ENCODE measurements at places on chromosomes 3 and 15.
A peak's percentile ranks its signal among the peaks of the same experiment; 100 is the strongest.

DNA sequence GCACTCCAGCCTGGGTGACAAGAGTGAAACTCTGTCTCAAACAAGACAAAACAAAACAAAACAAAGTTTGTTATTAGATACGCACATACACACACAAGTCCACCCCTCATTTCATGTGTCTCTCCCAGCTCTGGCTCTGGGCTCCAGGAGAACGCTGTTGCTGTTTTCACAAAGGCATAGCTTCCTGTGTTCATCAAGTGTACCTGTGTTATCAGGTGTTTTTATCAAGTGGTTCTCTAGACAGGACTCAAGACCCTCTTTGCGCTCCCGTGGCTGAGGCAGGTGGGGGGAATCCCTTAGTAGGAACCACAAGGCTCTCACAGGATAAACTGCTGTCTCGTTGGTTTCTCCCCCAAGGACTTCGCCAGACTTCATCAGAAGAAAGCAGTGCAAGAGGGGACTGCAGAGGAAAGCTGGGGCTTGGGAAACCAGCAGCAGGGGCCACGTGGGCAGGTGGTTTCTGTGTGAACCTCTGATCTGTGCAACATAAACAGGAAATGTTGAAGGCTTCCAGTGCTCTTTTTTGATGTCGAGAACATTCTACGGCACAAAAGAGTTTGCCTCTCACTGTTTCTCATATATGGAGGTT is 6.9 kb upstream of the PPP1R2 start:
- H3K4me3 ChIP-seq = no peak overlapping the region
- no peaks in the 10 kb centered on the region for H3K36me3 ChIP-seq
- no peak for DNase-seq
- peaks cover 14% of the 10 kb centered on the region for H3K4me1 ChIP-seq
- H3K27ac ChIP-seq = no peak overlapping the region
- H3K27me3 ChIP-seq = no peaks in the 10 kb centered on the region

DNA sequence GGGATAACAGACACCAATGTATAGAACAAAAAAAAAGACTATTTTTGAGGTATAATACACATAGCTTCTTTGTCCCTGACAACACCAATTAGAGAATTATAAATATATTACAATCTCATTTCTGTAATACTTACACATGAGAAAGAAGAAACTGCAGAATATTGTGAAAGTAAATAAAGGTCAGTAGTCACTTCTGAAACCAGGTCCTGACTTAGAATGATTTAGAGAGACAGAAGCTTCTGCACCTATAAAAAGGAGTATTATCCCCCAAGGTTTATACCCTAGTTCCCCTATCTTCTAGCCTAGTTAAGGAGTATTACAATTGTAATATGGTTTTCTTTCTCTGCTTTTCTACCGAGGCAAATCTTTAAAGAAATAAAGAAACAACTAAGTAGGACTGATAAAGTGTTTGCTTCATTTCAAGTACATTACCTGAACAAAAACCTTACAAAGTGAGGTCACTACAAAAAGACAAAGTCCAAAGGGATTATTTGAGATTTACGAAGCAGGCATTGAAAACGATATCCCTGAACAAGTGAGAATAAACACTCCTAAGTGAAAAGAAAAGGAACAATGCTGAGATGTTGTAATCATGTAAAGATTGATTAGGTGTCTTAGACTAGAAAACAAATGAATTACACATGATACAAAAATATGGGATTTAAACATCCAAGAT is 103.0 kb downstream of the GBE1 start:
- DNase-seq = no peak
- H3K27ac ChIP-seq = no peak overlapping the region

DNA sequence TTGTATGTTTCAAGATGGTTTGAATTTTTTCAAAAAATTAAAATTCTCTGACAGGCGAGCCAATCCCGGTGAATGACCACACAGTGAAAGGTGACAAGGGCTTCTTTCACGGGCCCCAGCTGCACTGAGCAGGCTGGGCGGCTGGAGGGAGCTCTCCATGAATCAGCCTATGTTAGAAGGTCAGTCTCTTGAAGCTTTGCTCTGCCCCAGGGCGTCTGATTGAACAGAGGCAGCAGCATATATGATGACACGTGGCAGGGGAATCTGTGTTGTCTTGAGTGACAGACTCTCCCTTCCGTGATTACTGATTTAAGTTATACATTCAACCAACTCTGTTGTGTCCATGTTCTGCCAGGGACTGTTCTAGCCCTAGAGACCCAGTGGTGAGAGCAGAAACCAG is 51.5 kb downstream of the ISG20 start:
- H3K4me1 ChIP-seq = no peaks in the 10 kb centered on the region
- H3K4me3 ChIP-seq = no peak overlapping the region
- no peak for DNase-seq
- no peak overlapping the region for H3K27ac ChIP-seq
- no peaks in the 10 kb centered on the region for H3K36me3 ChIP-seq

GRCh38 chr3:46293991-46294833 is 52.0 kb downstream of the CCR3 start:
- no peaks in the 10 kb centered on the region for H3K27me3 ChIP-seq
- no peaks in the 10 kb centered on the region for H3K4me1 ChIP-seq
- H3K27ac ChIP-seq = no peak overlapping the region
- H3K4me3 ChIP-seq = no peak overlapping the region

DNA sequence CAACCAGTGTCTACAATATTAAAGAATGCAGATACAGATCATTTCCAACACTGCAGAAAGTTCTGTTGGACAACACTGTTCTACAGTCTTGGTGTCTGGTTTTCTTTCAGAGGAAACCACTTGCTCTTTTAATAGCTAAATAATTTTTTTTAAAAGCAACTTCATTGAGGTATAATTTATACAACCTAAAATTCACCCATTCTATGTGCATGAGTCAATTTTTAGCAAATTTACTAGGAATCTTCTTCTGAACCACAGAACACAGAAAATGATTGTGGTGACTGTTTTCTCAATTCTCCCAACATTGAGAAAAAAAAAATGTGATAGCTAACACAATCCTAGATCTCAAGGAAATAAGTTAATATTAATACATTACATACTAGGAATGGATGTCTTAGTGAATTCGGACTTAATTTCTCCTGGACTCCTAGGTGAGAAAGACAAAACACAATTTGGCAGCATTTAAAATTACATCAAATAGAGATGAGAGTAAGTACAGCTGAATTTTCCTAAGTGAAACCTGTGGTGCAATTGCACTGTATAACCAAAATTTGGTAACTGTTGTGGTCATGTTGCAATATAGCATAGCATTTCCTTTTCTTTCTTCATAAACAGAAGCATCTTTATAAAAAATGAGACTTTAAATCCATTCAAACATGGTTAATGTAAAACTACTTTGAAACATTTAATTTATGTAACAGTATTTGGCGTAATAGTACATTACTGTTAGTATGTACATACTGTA is 15.3 kb upstream of the PLCL2 start:
- no peak overlapping the region for H3K4me3 ChIP-seq
- no peaks in the 10 kb centered on the region for H3K27me3 ChIP-seq
- peaks cover 25% of the 10 kb centered on the region for H3K4me1 ChIP-seq

- no peaks in the 10 kb centered on the region for H3K27me3 ChIP-seq
- H3K4me3 ChIP-seq = no peak overlapping the region
- peaks cover 21% of the 10 kb centered on the region for H3K4me1 ChIP-seq
- DNase-seq = no peak
Observed at GRCh38 chr3:153289334-153289808, 127.3 kb downstream of the RAP2B start.

- DNase-seq = no peak
- H3K4me3 ChIP-seq = no peak overlapping the region
- no peaks in the 10 kb centered on the region for H3K36me3 ChIP-seq
Observed at GRCh38 chr15:26260517-26261133, 397.5 kb upstream of the ATP10A start.

DNA sequence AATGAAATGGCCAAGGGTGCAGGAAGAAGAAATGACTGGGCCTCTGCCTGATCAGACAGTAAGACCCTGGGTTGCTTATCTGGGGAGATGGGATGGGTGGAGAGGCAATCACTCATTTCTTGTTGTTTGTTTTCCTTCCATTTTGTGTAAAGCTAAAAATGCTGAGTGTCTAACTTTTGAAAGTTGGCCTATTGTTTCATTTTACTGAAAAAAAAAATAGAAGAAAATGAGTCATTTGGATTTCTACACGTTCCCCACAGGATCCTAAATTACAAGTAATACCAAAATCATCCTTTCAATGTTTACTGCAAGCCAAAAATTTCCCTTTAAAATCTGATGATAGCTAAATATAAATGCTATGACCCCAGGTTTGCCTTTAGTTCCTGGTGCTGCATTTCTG is 30.6 kb downstream of the PTX3 start:
- DNase-seq = no peak
- H3K36me3 ChIP-seq = no peaks in the 10 kb centered on the region
- H3K27ac ChIP-seq = no peak overlapping the region
- H3K4me1 ChIP-seq = no peaks in the 10 kb centered on the region
- H3K27me3 ChIP-seq = no peaks in the 10 kb centered on the region

GRCh38 chr3:171314341-171314740 is 145.9 kb downstream of the TNIK start:
- no peak overlapping the region for H3K27ac ChIP-seq
- no peaks in the 10 kb centered on the region for H3K4me1 ChIP-seq
- H3K36me3 ChIP-seq = no peaks in the 10 kb centered on the region
- no peak overlapping the region for H3K4me3 ChIP-seq

- no peak for DNase-seq
- no peaks in the 10 kb centered on the region for H3K27me3 ChIP-seq
- H3K27ac ChIP-seq = no peak overlapping the region
- H3K4me1 ChIP-seq = peaks cover 26% of the 10 kb centered on the region
Observed at GRCh38 chr15:92669432-92669831, 13.9 kb upstream of the FAM174B start.

DNA sequence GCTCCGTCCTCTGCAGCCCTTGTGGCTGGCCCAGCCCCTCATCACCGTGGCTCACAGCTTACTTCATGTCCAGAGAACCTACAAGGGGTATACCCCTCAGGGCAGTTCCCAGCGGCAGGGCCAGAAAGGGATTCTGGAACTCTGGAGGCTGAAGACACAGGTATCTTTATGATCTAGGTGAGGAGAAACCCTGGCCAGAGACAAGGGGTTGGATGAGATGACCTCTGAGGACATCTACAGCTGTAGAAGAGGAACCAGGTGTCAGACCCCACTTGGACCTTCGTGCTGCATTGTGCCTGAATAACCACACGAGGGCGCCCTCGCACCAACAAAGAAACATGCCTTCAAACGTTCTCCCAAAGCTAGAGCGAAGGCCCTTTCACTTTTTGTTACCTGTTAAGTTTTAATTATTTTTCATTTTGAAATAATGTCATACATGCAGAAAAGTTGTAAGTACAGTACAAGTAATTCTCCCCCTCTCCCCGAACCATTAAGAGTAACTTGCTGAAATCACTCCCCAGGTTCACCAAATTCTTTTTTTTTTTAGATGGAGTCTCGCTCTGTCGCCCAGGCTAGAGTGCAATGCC is 118.7 kb upstream of the SMAD3 start:
- peak; percentile 64 for DNase-seq
- peaks cover 4% of the 10 kb centered on the region for H3K4me1 ChIP-seq
- no peak overlapping the region for H3K27ac ChIP-seq
- no peak overlapping the region for H3K4me3 ChIP-seq
- H3K27me3 ChIP-seq = no peaks in the 10 kb centered on the region

- peaks cover 30% of the 10 kb centered on the region for H3K36me3 ChIP-seq
- H3K4me1 ChIP-seq = no peaks in the 10 kb centered on the region
- no peak for DNase-seq
- H3K27ac ChIP-seq = no peak overlapping the region
- no peak overlapping the region for H3K4me3 ChIP-seq
Observed at GRCh38 chr3:197787412-197787811, 3.6 kb upstream of the LRCH3 start.

- no peaks in the 10 kb centered on the region for H3K27me3 ChIP-seq
- no peaks in the 10 kb centered on the region for H3K4me1 ChIP-seq
- no peak overlapping the region for H3K27ac ChIP-seq
- H3K36me3 ChIP-seq = no peaks in the 10 kb centered on the region
- no peak overlapping the region for H3K4me3 ChIP-seq
Observed at GRCh38 chr3:41932464-41932863, 29.4 kb downstream of the ULK4 start.

All from tibial artery (tissue), 4 donors.